Stomach (tissue), 19 donors: ENCODE measurements at places on chromosomes 16 and 17.

- no peak for DNase-seq
These were observed 409.4 kb upstream of the ERCC4 start for GRCh38 chr16:13510425-13511151.

DNA sequence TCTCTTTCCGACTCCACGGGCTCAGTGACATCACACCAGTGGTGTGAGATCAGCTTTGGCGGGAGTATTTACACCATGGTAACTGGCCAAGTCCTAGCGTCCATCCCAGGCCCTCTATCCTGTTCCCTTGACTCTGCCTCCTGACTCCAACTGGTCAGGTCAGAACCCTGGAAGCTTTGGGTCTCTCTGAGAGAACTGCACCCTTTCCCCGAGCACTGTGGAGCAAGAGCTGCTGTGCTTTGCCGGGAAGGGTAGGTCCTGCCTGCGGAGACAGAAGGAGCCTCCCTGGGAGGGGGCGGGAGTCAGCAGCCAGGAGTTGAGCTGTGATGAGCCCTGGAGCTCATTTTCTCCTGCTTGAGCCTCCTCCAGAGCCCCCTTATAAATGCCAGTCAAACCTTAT lies 212.1 kb upstream of the TNRC6C start:
- DNase-seq: no peak

GRCh38 chr16:19882186-19882585 lies 2.5 kb downstream of the GPRC5B start:
- no peak for DNase-seq

DNA sequence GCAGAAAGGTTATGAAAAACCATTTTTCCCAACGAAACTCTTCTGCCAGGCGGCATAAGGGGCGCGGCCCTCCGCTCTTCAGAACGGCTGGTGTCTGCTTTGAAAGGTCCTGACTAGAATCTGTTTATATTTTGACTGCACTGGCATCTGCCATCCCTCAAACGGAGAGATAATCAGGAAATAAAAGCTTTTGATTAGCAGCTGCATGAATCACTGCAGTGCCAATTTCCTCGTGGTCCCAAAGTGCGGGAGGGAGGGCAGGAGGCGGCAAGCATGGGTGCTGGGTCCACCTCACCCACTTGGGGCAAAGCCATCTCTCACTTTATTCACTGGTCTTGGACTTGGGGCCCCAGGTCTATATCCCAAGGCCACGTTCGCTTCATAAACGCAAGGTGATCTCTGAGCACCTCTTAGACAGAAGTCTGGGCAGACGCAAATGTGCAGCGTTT lies 49.7 kb downstream of the TBC1D16 start:
- DNase-seq: no peak

DNA sequence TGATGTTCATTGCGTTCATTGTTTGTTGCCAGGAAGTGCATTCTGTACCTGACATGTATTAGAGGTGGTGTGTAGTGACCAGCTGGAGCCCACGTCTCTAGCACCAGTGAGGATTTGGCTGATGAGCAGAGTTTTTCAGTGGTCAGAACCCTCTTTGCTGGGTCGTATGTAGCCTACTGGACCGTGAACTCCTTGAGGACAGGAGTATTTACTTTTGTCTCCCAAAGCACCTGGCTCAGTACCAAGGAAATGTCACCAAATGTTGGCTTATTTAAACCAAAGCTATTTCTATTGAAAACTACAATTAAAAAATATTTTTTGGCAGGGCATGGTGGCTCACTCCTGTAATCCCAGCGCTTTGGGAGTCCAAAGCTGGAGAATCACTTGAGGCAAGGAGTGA lies 262.7 kb downstream of the SNX29 start:
- DNase-seq: no peak

DNA sequence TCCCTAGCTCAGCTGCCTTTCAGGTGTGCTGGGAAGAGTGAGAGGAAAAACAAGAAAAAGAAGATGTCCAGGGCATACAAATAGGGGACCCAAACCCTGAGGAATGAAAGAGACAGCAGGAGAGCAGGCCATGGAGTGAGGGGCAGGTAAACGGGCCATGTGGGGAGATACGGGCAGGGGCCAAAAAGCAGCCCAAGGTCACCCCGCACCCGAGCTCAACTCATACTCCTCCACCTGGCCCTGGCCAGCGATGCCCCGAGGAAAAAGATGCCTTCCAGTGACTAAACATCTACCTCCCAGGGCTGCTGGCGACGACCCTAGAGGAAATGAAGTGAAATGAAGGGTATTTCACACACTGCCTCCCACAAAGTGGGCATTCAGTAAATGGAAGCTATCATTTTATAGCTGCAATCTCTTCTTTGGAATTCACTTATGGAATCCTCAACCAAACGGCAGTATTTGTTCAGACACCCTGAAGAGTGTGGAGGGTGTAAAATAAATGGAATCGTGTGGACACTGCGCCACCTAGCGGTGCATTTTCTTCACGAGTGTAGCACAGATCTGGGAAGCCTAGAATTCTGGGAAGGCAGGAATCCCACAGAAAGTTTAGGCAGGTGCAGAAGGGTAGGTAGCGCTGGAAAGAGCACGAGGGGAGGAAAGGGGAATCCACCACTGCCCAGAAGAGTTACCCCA lies 14.9 kb downstream of the ELAC2 start:
- DNase-seq: peak; percentile 84

DNA sequence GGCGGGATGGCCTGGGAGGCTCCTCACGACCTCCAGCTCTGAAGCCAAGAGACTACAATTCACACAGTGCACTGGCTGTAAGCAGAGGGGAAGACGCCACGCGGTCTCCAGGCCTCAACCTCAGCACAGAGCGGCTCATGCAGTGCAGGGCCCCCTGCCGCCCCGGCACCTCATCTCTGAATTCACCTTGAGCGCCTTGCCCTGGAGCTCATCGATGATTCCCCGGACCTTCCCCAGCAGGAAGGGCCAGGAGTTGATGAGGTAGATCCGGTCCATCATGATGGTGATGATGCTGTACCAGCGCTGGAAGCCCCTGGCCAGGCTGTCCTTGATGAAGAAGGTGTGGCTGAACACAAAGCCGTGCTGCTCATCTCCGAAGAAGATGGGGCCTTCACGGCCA lies 13.2 kb downstream of the FLCN start:
- DNase-seq: no peak

DNA sequence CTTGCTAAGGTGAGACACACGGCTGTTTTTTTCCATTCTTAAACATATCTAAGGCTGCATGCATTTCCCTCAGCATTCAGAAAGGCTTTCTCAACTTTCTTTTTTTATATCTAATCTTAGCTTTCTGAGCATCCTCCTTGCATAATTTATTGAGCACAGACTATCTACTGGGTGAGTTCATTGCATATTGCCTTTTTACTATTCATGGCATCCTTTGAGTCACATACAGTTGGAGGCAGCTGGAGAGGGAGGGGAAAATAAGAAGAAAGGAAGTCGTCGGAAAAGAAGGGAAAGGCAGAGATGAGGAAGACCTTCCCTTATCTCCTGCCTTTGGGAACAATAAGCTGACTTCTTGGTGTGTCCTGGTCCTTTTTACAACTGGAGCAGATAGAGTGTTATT lies 468.3 kb downstream of the SLC39A11 start:
- no peak for DNase-seq

DNA sequence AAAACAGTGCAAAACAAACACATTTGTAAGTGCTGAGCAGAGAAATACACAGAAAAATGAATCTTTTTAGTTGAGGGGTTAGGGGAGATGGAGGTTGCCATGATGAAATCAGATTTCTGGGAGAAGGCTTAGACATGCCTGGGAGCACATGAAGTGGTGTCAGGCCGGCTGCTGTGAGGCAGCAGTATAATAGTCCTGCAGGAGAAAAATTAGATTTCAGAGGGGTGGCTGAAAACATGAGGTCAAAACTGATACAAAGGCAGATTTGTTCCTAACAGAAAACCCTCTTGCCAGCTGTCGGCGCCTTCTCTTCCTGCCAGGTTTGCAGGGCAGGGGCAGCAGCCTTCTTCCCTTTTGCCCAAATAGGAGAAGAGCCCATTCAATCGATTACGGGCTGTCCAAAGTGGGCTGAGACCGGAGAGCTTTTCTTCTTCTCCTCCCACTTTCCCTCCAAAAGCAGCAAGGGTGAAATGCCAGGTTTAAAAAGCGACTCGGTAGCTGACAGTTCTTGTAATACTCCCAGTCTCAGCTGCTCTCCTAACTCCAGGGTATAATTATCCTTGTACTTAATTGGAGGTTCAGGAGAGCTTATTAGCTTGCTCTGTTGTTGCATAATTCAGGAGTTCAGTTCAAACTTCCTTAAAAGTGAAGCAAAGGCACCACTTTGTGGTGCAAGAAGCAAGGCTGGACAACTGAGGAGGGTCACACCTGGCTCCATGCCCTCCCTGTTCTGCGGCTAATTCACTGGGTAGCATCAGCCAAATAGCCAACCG lies 80.0 kb downstream of the PCTP start:
- DNase-seq: no peak

DNA sequence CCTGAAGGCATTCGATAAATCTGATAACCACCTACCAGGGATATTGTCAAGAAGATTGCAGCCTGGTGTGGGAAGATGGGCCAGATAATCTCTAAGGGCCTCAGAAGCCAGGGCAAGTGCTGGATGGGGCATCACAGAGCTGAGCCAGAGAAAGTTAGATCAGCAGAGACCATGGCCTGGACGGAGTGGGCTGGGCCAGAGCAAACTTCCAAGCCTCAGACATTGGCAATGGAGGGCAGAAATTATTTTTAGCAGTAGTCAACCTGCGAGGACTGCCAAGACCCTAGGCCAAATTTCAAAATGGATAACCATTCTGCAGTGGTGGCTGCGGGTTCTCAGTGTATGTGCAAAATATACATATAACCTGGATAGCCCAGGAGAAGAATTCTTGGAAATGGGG lies 18.5 kb downstream of the ERCC4 start:
- no peak for DNase-seq

DNA sequence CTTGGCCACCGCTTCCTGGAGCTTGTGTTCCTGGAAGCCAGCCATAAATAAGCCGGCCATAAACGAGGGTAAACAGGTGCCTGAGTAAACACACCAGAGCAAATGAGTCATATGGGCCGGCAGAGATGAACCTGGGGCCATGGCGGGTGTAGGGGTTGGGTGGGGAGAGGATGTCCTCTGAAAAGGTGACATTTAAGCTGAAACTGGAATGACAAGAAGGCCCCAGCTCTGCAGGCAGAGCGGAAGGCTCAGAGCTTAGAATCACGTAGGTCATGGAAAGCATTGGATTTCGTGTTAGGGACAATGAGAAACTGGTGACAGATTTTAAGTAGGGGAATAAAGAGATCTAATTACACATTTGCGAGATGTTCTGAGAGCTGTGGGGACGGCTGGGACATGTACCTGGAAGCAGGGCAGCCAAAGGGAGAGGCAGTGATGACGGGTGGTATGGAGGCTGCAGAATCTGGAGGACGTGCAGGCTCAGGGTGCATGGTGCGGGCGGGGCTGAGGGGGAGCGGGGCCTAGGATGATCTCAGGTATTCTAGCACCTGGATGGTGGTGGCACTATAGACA lies 8.1 kb upstream of the DNASE1 start:
- DNase-seq: peak; percentile 73

DNA sequence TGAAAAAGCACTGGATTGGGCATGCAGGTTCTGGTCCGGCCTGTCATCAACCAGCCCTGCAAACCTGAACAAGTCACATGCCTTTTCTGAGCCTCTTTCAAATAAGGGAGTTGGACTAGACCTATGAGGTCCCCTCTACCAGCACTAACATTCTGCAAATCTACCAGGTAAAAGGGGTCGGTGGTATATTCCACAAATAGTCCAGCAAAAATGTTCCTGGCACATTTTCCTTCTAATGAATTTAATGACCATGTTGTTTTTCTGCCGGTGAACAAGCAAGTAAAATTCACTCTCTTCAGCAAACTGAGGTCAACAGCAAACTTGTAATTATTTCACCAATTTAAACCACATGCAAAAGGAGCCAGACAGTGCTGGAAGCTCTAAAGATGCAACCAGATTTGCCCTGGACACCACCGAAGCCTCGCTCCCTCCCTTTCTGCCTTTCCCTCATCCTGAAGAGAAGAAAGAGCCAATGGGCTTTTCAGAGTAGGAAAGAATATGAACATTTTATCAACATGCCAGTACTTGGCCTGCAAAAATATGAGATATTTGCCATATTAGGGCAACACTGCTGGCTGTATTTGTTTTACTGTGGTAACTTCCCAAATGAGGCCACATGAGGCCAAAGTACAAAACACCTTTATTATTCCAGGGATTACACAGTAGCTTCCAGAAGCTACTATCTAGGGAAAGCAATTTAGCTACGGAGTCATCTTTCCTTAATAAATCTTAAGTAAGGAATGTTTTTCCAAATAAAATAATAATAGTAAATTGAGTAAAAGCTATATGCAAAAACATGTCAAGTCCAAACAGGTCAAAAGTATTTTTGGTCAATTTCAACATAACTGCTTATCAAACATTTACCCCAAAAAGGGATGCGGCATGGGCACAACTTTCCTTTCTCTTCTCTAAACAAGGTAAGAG lies 45.0 kb downstream of the USP31 start:
- DNase-seq: no peak

- DNase-seq: no peak
These were observed 1.5 kb upstream of the CD79B start for GRCh38 chr17:63933598-63933997.

GRCh38 chr17:14196377-14196997 lies 40.2 kb downstream of the CDRT15 start:
- DNase-seq: no peak

DNA sequence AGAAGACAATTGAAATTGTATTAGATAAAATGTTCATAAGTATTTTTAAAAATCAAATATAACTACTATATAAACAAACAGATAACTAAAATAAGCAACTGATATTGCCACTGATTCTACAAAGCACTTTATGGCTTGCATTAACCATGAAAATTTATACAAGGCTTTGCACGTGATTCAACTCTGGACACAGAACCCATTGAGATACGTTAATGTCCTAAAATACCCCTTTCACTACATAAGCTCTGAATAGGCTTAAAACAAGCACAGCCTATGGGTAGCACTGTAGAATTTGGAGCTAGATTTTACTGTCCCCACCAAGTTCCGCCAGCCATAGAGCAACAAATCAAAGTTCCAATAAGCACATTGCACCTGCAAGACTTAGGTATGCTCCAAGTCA lies 4.5 kb downstream of the ZNF652 start:
- no peak for DNase-seq

DNA sequence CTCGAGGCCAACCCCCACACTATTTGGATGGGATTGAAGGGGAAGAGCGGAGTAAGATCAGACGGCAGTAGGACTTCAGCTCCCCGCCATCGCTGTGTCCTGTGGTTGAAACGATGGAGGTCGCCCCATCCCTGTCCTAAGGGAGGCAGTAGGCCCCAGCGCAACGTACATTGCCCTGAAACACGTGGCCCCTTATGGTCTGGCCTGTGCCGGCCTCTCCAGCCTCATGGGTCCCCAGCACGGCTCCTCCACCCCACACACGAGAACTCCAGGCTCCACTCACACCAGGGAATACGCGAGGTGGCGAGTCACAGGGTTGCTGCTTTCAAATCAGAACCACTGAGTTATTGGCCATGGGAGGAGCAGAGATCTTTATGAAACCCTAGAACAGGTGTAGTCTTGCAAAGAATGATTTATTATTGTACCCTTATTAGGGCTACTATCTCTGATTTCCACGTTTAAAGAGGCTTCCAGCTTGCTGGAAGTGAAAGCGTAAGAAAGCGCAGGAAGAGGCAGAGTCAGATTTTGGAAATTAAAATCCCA lies 669 bp upstream of the DCTPP1 start:
- no peak for DNase-seq

GRCh38 chr16:64826374-64826773 lies 295.5 kb downstream of the CDH11 start:
- no peak for DNase-seq
